ENCODE measurements at places on chromosomes 1 and 21. TPM values are rescaled to one million over a fixed set of nuclear protein-coding genes. Genes with fewer than 3 reads are reported as not detected.
A peak's percentile ranks its signal among the peaks of the same experiment; 100 is the strongest.

RHOU gene
- 3.7 TPM for total RNA-seq

SLAMF9 gene
- total RNA-seq, result not detected

GRCh38 chr1:169484101-169484500, 1.6 kb downstream of the SLC19A2 start:
- H3K36me3 ChIP-seq, result no peaks in the 10 kb centered on the region
- no peak overlapping the region for H3K27ac ChIP-seq
- DNase-seq, result peak; percentile 35
- H3K4me1 ChIP-seq, result peaks cover 63% of the 10 kb centered on the region

DNA sequence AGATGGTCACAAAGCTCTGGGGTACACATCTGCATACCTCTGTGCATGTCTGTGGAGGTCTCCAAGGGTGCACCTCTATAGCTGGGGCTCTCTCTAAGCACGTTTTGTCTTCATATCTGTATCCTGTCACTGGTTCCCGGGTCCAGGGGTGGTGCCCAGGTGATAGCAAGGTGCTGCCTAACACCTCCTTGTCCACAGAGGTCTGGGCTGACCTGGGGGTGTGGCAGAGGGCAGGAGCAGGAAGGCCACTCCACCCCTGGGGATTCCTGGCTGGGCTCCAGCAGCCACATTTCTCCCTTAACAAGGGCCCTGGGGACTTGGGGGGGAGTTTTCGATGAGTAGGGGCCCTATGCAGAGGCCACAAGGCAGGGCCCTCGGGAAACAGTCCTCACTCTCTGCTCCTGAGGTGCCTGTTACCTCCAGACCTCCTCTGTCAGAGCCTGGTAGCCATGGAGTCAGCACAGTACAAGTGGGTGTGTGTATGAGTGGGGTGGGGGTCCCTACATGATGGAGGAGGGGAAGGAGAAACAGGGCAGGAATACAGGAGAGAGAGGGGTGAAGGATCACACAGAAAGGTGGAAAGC, 7.0 kb upstream of the CDCP2 start:
- no peaks in the 10 kb centered on the region for H3K4me1 ChIP-seq
- no peaks in the 10 kb centered on the region for H3K36me3 ChIP-seq
- H3K27me3 ChIP-seq, result no peaks in the 10 kb centered on the region
- no peak overlapping the region for H3K4me3 ChIP-seq
- H3K27ac ChIP-seq, result no peak overlapping the region

DNA sequence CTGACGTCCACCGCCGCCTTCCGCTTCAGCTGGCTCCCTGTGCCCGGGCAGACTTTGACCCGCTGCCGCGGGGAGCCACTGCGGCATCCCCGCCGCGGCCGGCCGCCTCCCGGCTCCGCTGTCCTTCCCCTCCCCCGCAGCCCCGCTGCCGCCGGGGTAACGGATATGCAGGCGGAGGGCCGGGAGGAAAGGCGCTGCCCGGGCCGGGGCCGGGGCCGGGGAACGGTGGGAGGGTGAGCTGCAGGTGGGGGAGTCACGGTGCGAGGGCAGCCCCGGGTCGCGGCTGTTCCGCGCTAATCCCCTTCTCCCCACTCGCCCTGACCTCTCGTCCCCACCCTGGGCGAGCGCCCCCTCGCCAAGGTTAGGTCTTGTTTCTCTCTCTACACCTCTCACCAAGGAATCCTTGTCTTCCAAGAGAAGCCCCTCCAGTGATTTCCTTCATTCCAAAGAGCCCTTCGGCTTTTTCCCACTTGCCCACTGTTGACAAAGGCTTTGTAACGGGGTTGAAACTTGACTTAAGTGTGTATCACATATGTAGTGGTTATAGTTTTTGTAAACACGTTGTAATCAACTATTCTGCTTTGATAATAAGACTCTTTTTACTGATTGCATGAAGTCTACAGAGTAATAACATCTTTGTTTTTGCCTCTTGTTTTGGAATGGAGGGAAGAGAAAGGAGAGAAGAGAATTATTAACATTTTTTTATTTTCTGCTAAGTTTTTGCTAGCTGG, 669 bp downstream of the XPR1 start:
- H3K36me3 ChIP-seq, result no peaks in the 10 kb centered on the region
- DNase-seq, result peak; percentile 72
- no peaks in the 10 kb centered on the region for H3K27me3 ChIP-seq
- peak overlapping the region; percentile 79 for H3K4me3 ChIP-seq
- H3K4me1 ChIP-seq, result peaks cover 21% of the 10 kb centered on the region
- peak overlapping the region; percentile 87 for H3K27ac ChIP-seq

Measured in GM23338 (cell line).